AG04450 (cell line): ENCODE measurements at places on chromosomes 6 and 20.

- no peak for DNase-seq
Observed at GRCh38 chr6:164151161-164152120, 736.9 kb downstream of the QKI start.

DNA sequence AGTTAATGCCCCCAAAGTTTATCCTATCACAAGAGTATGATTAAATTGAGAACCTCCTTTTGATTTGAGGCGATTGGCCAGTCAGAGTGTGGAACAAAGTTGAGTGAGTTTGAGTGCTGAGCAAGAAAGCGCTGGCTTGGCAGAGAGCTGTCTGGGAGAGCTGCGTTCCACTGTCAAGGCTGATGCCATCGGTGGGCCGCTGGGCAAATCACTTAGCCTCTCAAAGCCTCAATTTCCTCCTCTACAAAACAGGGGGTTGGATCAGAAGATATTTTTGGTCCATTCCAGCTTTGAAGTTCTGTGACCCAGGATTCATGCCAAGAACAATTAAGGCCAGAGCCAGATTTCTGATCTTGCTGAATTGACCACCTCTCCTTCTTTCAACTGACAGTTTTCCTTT, 60.2 kb downstream of the TMEM242 start:
- no peak for DNase-seq

DNA sequence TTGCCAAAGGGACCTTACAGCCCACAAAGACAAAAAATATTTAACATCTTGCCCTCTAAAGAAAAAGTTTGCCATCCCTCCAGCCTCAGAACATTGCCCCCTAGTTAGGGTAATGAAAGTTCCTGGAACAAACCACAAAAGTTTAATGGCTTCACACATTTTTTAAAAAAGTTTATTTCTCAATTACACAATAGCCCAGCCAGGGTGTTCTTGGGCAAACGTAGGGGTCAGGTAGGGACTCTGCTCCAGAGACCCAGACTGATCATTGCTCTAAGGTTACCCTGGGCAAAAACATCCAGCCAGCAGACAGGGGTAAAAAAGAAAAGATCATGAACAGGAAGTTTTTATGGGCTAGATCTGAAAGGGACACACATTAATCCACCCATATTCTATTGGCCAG, 4.5 kb upstream of the ISM1 start:
- no peak for DNase-seq

DNA sequence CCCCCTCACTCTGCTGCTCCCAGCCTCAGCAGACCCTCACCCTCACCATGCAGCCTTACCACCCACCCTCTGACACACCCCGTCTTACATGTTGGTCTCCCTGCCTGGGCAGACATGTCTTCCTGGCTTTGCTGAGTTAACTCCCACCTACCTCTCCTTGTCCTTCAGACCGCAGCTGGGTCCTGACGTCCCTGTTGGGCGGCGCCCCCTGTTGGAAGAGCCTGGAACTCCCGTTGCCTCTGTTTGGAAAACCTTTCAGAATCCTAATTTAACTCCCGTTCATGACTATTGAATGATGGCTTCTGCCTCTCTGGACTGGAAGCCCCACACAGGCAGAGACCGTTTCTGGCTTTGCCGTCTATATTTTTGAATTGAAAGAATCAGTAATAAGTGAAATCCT, 245.1 kb downstream of the MYLK4 start:
- DNase-seq = no peak

- no peak for DNase-seq
Observed at GRCh38 chr6:166629628-166630027, 2.6 kb upstream of the RPS6KA2 start.

DNA sequence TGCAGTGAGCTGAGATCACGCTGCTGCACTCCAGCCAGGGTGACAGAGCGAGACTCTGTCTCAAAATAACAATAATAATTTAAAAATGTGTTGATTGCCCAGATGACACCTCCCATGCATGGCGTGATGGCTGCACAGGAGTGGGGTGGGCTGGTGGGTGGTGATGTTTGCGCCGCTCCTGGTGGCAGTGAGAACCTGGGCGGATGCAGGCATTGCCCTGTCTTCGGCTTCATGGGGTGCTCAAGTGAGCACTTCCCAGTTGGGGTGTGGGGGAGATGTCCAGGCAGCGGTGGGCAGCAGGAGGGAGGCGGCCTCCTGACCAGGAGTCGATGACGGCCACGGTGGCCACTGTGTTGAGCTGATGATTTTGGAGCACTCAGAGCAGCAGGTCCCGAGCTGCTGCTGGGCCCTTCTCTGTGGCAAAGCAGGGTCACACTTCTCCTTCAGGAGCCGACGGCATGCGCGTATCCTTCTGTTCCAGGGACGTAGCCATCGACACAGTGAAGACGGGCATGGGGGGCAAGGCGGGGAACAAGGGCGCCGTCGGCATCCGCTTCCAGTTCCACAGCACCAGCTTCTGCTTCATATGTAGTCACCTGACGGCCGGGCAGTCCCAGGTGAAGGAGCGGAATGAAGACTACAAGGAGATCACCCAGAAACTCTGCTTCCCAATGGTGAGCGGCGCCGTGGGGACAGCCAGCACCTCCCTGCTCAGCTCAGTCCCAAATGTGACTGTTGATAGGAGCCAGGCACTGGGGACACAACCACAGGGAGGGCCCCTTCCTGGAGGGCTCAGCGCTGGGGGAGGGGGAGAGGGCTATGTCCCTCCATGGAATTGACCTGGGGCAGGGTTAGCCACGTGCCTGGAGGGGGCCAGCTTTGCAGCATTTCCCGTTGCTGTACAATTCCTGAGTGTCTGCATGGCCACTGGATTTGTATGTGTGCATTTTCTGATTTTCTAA, 89.7 kb downstream of the SYNJ2 start:
- no peak for DNase-seq

- DNase-seq = no peak
Observed at GRCh38 chr6:16367571-16367970, 129.2 kb downstream of the GMPR start.

DNA sequence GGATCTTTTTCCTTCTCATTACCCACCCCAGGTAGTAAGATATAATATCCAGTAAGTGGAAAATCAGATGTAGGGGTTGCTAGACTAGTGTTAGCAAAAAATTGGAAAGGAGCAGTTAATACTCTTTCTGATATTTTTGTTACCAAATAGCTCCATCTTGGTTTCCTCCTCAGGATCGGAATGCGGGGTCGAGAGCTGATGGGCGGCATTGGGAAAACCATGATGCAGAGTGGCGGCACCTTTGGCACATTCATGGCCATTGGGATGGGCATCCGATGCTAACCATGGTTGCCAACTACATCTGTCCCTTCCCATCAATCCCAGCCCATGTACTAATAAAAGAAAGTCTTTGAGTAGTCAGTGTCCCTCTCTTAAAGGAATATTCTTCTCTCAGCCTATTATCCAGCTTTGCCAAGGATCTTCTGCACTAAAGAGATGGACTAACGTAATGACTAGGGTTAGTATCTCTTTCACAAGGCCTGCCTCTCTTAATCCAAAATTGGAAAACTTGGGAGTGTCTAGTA, 1.5 kb downstream of the ROMO1 start:
- no peak for DNase-seq

DNA sequence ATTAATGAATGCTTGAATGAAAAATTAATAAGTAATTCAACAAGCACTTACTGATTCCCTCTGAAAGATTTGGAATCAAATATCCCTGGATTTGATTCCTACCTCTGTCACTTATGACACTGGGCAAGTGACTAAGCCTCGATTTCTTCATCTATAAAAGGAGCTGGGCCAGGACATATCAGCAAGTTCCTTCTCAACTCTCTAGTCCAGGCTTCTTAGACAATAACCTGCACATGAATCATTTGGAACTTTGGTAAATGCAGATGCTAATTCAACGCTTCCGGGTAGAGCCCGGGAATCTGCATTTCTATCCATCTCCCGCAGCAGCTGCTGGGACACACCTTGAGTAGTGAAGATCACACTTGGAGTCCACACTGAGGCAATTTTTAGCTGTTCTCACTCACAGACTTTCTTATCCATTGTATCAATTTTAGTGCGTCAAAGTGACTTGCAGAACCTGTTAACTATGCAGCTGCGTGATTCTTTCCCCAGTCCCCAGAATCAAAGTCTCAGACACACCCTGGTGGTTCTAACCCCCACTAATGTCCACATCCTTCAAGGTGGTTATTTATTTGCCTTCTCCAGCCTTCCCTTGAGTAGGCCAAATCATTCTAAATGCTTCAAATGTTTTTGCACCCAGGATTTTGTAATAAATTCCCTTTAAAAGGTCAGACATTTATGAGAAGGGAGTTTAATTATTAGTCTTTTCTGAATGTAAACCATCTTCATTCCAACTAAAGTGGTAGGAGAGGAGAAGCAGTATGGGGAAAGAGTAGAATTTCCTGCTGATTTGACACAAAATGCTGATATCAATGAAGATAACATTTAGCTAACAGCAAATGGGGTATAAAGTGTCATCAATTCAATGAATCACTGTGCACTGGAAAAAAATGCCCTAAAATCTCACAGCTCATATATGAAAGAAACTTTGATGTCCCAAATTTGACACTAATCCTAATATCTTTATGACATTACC, 26.0 kb upstream of the CCND3 start:
- DNase-seq = no peak

DNA sequence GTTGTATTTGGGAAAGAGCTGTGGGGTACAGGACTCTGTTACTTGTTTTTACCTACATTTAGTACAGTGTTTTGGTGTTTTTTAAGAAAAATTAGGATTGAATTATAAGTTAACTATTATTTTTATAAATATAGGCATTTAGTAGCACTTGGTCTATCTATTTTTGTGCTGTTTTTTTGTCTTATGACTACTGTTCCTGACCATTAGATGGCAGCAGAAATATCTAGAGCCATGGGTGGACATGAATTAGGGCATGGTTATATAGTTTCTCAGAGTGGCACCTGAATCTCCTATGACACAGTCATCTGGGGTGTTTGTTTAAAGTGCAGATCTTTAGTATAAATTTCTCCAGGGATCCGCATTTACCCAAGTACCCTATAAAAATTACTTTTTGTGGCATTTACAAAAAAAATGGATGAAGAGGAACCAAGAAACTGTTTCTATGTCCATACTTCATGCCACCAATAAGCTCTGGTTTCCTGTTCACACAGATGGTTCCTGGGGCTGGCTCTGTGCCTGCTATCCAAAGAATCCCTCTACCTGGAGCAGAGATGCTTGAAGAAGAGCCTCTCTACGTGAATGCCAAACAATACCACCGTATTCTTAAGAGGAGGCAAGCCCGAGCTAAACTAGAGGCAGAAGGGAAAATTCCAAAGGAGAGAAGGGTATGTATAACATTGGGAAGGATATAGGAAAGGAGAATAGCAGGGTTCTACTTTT, 19.8 kb downstream of the NFYA start:
- no peak for DNase-seq

DNA sequence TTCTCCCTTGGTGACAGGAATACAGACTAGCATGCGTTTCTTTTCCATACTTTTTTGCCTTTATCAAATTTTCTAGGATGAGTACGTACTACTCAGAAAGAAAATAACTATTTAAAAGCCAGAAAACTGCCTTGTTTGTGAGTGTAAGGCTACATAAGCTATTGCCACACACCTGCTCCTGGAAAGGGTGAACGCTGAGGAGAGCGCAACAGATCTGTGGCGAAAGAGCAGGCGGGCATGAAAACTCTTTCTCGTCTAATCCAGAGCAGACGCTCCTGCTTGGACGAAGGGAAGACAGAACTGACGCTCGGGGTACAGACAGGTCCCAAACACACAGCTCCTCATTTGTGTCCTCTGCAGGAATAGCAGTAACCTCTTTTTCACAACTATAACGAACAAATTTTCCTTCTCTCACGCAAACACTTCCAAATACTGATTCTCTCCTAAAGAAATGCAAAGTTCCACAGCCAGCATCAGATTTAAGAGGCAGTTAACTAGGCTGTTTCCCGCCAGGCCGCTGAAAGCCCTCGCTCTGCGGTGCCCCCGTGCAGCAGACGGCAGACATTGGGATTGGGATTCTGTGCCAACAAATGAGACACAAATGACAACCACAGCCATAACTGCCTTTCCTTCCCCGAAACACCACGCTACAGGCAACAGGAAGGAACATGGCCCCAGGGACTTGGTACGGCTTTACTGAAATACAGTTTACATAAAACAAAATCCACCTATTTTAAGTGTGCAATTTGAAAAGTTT, 20.0 kb downstream of the TAF4 start:
- DNase-seq = no peak

GRCh38 chr20:22525069-22525820, 59.1 kb downstream of the FOXA2 start:
- DNase-seq = no peak

DNA sequence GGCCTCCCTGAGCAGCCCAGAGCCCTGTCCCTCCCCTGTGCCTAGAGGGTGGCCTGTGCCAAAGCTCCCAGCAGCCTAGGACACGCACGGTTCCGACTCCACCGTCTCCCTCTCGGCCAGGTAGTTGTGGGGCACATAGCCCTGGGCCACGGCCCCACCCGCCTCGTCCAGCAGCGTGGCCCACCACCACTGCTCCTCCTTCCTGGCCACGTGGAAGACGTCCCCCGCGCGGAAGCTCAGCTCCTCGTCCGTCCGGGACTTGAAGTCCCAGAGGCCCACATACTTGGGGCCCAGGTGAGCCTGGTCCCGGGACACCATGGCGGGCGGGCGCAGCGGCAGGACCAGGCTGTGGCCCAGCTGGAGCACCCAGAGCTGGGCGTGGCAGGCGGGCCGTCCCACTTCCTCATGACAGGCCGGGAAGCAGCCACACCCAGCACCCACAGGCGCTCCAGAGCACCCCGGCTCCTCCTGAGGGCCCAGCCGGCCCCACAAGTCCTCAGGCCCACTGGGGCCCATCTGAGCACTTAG, at the start of gene PTK6:
PTK6 (minus strand) TSS at position 380 of the 528 bp plus-strand sequence; CDS start at position 318, 62 bp downstream.
- DNase-seq = no peak

DNA sequence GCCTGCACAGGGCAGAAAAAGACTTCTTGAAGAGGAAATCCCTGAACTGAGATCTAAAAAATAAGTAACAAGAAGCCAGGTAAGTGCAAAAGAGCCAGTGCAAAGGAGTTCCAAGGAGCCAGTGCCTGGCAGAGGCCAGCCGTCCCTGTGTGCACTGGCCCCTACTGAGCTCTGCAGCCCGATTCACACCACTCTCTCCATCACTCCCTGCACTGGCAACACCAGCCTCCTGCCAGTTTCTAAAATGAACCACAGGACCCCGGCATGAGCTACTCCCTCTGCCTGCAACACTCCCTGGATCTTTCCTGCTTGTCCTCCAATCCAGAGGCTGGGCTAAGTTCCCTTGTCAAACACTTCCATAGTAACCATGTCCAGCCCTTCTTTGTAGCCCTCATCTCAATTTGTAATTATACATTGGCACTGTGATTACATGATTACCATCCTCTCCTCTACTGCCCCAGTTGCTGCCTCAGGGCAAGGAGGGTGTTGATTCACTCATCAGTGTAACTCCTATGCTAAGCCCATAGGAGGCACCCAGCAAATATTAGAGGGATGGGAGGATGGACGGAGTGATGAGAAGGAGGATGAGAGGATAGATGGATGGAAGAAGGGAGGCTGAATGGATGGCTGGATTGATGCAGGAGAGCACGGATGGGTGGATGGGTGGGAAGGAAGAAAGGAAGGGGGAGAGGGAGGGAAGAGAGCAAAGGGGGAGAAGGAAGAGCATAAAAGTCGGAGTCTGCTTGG, 49.3 kb downstream of the SIRPA start:
- DNase-seq = no peak

DNA sequence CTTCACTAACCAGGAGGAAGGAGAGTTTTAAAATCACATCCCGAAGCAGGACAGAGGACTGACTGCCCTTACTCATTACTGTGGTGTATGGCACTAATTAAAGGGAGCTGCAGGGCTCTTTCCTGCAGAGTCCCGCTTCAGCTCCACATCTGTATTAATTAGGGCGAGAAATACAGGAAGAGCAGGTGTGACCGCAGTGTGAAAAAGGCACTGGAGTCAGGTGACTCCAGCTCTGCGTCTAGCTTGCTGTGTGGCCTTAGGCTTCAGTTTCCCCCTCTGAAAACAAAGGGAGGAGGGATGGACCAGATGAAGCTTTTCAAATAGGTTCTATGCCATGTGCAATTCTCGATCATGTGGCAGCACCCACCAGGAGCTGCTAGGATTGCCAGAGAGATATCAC, 34.0 kb downstream of the KIAA1755 start:
- no peak for DNase-seq
